ENCODE measurements at places on chromosomes 5 and 9.

- peak; percentile 78 for DNase-seq
Observed at GRCh38 chr5:165630261-165630778, 2124.9 kb downstream of the MAT2B start.

- no peak for DNase-seq
Observed at GRCh38 chr5:76358-77169, 15.4 kb upstream of the PLEKHG4B start.

GRCh38 chr5:167413506-167413905 is 877.9 kb upstream of the WWC1 start:
- no peak for DNase-seq

- DNase-seq, result no peak
Observed at GRCh38 chr9:19931098-19931890, 142.5 kb upstream of the SLC24A2 start.

DNA sequence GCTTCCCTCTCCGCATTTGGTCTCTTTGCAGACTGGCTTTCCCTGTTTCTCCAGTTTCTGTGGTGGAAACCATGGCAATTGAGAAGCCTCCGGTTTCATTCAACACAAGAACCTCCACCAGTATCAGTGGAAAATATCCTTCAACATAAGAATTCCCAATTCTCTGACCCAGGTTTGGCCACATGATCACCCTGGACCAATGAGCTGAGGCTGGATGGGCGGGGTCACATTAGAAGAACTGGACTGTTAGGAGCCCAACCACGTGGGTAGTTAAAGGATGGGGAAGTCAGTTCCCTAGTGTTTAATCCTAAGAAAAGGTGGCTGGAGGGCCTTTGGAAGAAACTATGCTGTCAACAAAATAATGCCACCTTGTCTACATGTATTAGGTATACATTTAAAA is 336.3 kb downstream of the DMRT2 start:
- peak; percentile 0 for DNase-seq

DNA sequence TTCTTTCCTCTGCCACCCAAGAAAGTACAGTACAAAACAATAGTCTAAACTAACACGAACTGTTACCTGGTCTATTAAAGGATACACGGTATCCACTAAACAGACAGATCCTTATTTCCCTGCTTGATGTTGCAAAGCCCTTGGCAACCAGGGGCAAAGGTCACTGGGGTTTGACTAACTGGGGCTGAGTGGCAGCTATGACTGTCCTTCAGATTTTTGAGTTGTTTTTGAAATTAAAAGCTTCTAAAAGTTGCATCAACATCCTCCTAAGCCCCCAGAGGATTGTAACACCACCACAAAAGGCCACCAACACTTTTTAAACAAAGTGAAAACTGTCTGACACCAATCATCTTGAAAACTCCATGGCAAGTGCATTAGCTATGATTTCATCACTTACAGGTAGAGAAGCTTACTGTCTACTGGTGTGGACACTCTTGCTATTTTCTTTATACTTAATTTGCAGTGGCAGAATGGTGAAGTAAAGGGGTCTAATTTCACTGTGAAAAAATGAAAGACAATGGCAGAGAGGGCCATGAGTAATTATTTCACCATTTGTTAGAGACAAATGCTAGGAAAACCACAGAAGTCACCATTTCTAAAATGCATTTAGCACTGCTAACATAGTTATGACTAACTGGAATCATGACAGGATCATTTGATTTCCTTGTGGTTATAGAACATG is 292.4 kb downstream of the EFNA5 start:
- DNase-seq, result peak; percentile 58

DNA sequence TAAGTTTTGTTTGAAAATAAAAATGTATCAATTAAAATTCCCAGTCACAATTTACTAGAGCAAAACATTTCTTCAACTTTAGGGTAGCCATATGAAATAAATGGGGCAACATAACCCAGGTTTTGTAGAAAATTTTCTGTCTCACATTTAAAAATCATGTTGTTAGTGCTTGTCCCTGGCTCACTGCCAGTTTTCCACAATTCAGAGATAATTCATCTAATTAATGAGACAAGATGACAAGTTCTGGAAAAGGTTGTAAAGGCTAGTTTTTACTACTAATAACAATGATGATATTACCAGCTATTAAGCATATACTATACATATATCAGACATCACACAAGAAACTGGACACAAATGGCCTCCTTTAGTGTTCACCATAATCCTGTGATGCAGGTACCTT is 45.9 kb downstream of the MEGF9 start:
- DNase-seq, result no peak

DNA sequence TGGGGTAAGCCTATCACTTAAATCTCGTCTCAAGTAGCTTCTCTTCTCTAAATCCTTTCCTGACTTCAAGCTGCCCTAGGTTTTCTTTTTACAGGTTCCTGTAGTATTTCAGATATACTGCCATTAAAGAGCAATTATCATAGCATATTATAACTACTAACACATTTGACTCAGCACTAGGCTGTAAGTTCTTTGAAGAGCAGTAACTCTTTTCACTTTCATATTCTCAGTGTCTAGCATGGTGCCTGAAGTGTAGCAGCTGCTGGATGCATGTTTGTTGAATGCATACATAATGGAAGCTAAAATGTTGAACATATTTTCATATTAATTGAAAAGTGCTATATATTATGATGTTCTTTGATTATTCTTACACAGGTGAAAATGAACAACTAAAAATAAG is 22.5 kb downstream of the CCDC152 start:
- no peak for DNase-seq

- DNase-seq, result no peak
Observed at GRCh38 chr5:91177639-91178038, 205.5 kb downstream of the ARRDC3 start.

DNA sequence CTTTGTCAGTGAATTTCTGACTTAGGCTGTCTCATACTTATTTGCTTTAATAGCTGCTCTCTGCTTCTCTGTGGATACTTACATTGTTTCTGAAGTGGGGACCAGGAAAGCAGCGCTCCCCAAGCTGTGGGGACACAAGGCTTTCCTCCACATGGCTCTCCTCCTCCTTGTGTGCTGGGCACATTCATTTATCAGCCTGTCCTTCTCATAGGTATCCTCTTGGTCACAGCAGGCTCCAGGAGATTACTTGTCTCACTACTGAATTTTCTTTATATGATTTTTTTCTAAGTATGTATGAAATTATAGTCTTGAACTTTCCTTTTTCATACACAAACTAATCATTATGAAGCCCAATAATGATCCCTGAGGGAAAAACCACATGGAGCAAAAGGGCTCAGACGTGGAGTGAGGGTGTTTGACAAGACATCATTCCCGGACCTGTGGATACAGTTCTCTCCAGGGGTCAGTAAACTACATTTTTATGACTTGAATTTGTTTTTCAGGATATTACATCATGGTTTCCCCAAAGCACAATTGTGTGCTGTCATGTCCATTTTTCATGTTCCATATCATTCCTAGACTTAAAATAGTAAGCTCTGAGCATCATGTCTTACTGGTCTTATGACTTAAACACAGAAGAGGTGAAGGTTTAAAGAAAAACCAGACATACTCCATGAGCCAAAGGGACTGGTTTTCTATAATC is 234.5 kb downstream of the PCSK1 start:
- peak; percentile 24 for DNase-seq

GRCh38 chr5:104512063-104512825 is 949.7 kb upstream of the NUDT12 start:
- no peak for DNase-seq

- no peak for DNase-seq
Observed at GRCh38 chr9:70823284-70823683, 298.1 kb downstream of the TRPM3 start.

GRCh38 chr9:8907868-8908267 is 1108.3 kb upstream of the DMAC1 start:
- DNase-seq, result peak; percentile 58

DNA sequence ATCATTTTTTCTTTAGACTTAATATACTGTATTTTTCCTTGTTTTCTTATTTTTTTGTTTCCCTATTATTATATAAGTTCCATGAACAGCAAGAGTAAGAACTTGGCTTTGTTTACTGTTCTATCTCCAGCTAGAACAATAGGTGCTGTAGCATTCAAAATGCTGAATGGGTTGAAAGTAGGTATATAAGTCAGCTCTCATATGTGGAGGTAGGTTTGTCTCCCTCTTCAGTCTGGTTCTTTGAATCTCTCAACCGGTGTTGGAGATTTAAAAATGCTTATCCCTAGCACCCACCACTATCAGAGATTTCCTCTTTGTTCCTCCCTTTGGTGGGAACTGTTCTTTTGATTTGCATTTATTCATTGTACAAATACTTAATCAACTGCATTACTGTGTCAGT is 87.5 kb upstream of the FSD1L start:
- no peak for DNase-seq

GRCh38 chr9:80964374-80964773 is 725.0 kb downstream of the TLE1 start:
- DNase-seq, result peak; percentile 33

DNA sequence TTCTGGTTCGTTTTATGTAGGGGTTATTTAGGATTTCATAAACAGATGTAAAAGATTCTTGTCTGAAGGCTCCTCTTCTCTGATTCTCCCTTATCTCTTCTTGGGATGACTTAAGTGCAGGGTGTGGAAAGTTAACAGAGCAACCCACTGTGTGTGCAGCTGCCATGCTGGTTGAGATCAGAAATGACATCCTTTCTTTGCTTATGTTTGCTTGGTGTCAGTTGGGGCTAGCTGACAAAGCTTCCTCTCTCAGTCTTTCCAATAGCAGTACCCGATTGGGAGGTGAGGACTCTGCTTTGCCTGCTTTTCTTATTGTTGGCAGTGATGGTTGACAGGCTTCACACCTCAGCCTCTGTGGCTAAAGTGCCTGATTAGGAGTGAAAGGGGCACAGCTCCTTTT is 26.5 kb downstream of the OGN start:
- DNase-seq, result peak; percentile 21

DNA sequence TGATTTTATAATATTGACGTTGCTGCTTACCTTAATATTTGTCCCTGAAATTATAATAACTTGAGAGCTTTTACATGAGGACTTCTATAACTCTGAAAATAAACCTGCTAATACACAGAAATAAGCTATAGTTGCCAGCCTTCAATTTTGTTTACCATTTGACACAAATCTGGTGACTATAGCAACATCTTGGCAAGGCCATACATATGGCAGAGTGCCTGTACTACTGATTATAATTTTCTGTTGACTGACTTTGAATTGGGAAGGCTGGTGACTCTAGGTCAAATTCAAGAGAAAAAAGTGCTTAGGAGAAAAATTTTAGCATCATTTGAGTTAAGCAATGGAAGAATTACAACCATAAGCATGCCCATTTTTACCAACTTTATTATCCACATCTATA is 581.4 kb upstream of the PTPRD start:
- no peak for DNase-seq

DNA sequence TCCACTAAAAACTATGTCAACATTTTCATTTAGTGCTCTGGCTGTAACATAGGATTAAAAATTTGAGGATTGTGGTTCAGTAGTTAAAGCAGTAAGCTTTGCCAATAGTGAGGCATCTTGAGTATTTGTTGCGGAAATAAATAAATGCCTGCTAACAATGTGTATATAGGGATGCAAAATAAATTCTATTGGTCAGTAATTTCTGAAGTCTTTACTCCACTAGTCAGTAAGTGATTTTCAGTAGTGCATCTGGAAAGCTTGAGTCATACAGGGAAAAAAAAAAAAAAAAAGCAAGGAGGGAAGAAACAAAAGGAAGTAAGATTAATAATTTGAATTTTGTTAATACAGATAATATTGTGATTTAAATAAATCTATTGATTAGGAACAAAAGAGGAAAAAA is 21.0 kb downstream of the NIPBL start:
- DNase-seq, result peak; percentile 0

DNA sequence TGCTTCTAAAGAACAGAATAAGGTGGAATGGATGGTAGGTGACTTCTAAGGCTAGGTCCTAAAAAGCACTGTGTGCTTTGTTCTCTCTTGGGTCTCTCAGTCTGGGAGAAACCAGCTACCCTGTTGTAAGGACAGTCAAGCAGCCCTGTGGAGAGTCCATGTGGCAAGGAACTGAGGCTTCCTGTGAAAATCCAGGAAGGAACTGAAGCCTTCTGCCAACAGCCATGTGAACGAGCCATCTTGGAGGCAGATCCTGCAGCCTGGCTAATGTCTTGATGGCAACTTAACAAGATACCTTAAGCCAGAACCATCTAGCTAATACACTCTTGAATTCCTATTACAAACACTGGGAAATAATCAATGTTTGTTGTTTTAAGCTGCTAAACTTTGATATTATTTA is 100.1 kb upstream of the PCA3 start:
- no peak for DNase-seq

- no peak for DNase-seq
Observed at GRCh38 chr5:127410959-127411358, 106.5 kb upstream of the PRRC1 start.

DNA sequence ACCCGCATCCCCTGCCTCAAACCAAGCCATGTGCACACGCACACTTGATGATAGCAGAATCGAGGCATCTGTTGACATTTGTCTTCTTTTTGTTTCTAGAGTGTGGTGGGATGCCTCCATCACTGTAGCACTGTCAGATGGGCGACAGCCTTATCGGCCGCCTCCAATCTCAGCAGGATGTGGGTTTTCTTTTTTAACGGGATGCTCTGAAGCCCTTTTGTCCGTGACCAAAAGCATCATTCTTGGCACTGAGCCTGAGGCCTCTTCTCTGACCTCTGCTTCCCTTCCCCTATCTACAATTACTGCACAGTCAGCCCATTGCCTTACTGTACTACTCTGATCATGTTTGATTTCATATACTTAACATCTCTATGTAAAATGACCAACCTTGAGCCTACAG is 78.3 kb downstream of the LMNB1 start:
- no peak for DNase-seq

DNA sequence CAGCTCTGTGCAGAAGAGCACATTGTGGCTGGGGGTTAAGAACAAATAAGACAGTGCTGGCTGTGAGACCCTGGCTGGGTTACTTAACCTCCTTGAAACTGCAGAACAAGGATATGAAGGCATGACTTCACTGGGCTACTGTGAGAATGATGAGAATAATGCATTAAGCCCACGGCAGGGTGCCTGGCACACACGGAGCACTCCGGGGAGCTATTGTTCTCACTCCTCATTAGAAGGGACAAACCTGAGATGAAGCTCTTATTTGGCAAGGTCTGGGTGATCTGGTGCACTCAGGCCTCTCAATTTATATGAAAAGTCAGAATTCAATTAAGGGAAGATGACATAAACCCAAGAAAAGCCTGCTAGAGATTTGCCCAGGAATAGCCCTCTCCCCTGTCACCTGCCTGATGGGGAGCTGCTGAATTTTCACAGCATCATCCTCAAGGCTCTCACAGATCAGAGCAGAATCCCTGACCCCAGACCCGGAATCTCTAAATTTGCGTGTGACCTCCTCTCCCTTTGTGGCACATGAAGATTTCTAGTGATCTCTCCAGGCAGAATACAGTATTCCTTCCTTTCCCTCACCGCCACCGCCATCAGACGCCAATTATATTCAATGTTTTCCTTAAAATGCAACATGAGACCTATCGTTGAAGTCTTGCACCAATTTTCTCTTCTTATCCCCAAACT is 102.1 kb downstream of the COL23A1 start:
- DNase-seq, result no peak

Data from DMS53 (cell line).